ENCODE measurements at places on chromosomes 2 and 18.

- no peak for DNase-seq
Observed at GRCh38 chr18:75214766-75215510, 4.3 kb downstream of the TSHZ1 start.

DNA sequence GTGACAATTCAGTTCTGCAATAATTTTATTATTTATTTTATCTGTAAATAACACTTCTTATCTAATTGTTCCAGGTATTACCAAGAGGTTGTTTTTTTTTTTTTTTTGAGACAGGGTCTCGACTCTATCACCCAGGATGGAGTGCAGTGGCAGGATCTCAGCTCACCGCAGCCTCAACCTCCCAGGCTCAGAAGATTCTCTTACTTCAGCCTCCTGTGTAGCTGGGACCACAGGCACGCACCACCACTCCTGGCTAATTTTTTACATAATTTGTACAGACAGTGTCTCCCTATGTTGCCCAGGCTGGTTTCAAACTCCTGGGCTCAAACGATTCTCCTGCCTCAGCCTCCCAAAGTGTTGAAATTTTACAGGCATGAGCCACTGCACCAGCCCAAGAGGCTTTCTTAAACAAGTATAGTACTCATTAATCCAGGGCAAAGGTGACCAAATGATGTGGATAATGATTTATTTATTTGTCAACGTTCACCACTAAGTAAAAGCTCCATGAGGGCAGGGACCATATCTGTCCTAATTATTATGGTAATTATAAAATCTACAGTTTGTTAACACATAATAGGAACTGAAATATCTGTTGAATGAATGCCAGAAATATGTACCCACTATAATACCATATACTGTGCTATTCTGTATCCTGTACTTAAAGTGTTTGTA, 12.0 kb downstream of the STK17B start:
- DNase-seq: no peak

GRCh38 chr18:55875371-55875901, 287.4 kb upstream of the TCF4 start:
- DNase-seq: no peak

DNA sequence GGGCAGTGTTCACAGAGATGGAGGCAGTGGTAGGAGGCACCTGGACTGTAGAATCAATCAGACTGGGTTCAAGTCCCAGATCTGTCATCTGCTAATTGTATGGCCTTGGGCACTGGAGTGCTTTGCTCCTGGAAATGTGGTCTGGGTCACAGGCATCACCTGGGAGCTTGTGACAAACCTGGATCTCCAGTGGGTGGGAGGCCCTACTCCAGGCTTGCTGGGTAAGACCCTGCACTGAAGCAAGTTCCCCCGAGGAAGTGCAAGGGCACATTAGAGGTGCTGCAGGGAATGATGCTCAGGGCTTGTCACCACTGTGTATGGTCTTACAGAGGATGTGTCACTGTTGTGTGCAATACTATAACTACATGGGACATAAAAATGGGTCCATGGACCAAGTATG, 220.5 kb upstream of the ID2 start:
- DNase-seq: no peak

DNA sequence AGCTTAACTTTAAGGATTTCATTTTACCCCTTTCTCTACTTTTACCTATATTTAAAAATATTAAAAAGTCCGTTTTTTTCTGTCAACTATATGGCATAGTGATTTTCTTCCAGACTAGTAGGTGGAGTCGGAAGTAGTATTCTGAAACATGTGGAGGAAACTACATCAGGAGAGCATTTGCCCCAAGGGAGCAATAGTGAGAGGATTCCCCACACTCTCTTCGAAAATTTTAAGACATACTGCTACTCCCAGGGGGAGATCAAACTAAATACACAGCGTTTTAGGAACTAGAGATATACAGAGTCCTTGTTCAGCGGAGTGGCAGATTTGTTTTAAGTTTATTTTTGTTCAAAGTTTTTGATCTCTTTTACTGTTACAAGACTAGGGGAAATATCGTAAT, 40.6 kb downstream of the METAP1D start:
- DNase-seq: no peak

DNA sequence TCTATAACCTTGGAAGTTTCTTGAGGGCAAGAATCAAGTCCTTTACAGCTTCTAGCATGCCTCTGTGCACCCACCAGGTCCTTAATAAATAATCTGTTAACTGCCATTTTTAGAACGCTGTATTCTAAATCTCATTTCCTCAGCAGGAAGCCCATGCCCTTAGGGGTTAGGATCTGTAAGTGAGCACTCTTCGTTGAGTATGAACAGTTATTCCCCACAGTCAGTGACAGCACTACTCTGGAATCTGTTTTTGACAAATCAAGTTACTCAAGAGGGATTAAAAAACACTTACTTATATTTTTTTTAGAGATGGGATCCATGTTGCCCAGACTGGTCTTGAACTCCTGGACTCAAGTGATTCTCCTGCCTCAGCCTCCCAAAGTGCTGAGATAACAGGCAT, 14.6 kb downstream of the PAIP2B start:
- DNase-seq: no peak

GRCh38 chr2:21280793-21281192, 157.0 kb downstream of the TDRD15 start:
- DNase-seq: no peak

GRCh38 chr2:188193230-188193629, 98.4 kb upstream of the GULP1 start:
- DNase-seq: no peak

DNA sequence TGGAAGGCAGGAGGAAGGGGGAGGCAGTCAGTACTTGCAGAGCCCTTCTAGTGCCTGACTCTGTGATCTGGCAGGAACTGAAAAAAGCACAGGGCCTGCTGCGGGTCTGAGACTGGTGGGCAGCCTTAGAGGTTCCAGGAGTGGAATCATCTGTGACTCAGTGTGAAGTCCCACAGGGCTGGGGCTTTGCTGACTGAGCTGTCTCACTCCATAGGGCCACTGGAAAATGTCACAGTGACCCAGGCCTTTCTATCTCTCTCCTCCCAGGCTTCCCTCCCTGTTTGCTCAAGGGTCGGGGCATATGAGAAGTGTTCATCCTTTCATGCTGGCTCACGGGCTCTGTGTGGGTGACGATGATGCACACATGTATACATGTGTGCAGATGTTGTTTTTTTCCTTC, 47.1 kb upstream of the ZFP36L2 start:
- peak; percentile 3 for DNase-seq

- DNase-seq: no peak
Observed at GRCh38 chr2:6992794-6993228, 75.6 kb downstream of the RNF144A start.

DNA sequence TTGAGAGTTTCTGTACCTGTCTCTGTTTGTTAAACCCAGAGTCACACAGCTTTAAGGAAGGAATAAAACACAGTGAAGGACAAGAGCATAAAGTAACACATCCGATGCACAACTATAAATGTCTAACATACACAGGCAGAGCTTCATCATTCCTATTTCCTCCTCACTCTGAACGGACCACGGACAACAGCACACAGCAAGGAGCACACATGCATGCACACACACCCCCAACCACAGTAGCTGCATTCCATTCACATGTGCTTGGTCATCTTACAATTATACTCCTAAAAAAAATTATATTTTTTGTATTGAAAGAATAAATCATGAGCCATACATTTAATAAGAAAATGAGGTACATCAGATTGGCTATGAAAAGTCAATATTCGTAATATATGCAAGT, 58.3 kb downstream of the ID2 start:
- DNase-seq: no peak

Measured in activated naive CD4-positive, alpha-beta T cell treated with Interleukin-2 at 50 U/mL for 16 hours (primary cell).